ENCODE measurements at places on chromosomes 4 and X. TPM values are rescaled to one million over a fixed set of nuclear protein-coding genes. Genes with fewer than 3 reads are reported as not detected.

The ASB9 gene
- total RNA-seq = 18.2 TPM

The SH3RF1 gene
- total RNA-seq = 3.2 TPM

DNA sequence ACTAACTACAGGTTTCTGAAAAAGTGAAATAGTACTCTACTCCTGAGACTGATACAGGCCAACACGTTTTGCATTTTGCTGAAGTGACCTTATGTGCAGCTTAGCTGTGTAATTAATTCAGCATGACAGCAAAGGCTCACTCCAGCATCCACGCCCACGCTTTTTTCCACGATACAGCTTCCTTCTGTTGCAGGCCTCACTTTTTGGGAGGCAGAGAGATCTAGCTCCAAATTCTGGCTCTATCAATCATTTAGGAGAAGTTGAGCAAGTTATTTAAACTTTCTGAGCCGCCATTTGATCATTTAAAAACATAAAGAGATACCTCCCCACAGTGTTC is 160.3 kb downstream of the AFAP1 start:
- H3K27me3 ChIP-seq = no peaks in the 10 kb centered on the region
- no peak for DNase-seq
- peaks cover 28% of the 10 kb centered on the region for H3K4me1 ChIP-seq
- no peak overlapping the region for H3K4me3 ChIP-seq
- H3K36me3 ChIP-seq = peaks cover 6% of the 10 kb centered on the region

- no peaks in the 10 kb centered on the region for H3K36me3 ChIP-seq
- H3K4me1 ChIP-seq = no peaks in the 10 kb centered on the region
- H3K27ac ChIP-seq = no peak overlapping the region
- no peaks in the 10 kb centered on the region for H3K27me3 ChIP-seq
- no peak for DNase-seq
These were observed 48.7 kb upstream of the SLC7A11 start for GRCh38 chr4:138290805-138291204.
